Dermis microvascular lymphatic vessel endothelial cell (primary cell): ENCODE measurements at places on chromosomes 3 and 15. TPM values are rescaled to one million over a fixed set of nuclear protein-coding genes. Genes with fewer than 3 reads are reported as not detected.
A peak's percentile ranks its signal among the peaks of the same experiment; 100 is the strongest.

DNA sequence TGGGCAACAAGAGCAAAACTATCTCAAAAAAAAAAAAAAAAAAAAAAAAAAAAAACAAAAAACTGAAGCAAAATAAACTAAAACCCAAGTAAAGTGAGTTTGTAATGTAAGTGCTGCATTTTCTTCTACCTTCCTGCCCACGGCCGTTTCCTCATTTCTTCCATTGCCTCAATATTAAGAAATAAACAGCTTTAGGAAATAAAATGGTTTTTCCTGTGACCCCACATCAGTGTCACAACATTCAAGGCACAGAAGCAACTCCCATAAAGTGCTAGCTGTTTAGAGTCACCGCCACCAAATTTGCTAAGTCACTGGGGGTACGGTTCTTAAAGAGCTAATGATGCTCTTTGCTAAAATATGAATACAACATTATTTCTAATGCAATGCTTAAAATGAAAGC is 3.3 kb downstream of the PKM start:
- DNase-seq = no peak

- no peak for DNase-seq
Measured at GRCh38 chr3:126954141-126954842, 28.6 kb upstream of the PLXNA1 start.

The SLC12A8 gene
- 0.13 and 0.38 TPM in 2 replicates for total RNA-seq

The CCDC80 gene
- total RNA-seq = 9.7 and 13.0 TPM in 2 replicates

GRCh38 chr15:30990446-30991254 is 778 bp downstream of the MTMR10 start:
- DNase-seq = no peak

DNA sequence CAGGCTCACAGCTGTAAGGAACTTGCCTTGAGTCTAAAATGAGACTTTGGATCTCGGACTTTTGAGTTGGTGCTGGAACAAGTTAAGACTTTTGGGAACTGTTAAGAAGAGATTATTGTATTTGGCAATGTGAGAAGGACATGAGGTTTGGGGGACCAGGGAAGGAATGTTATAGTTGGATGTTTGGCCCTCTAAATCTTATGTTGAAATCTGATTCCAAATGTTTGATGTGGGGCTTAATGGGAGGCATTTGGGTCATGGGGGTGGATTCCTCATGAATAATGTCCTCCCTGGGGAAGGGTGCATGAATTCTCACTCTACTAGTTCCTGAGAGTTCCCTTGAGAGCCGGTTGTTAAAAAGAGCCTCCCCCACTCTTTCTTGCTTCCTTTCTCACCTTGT is 18.5 kb upstream of the CHCHD6 start:
- DNase-seq = no peak

The MUC4 gene
- total RNA-seq = not detected in 2 replicates

The IGF1R gene
- 13.5 and 31.4 TPM in 2 replicates for total RNA-seq

The SSUH2 gene
- total RNA-seq = 0.51 TPM in 1 of 2 replicates, not detected in the other

The OR5K2 gene
- not detected in 2 replicates for total RNA-seq

- DNase-seq = no peak
Measured at GRCh38 chr15:98853617-98854420, 153.8 kb downstream of the PGPEP1L start.

GRCh38 chr3:59514865-59515482 is 465.1 kb upstream of the CFAP20DC start:
- no peak for DNase-seq

DNA sequence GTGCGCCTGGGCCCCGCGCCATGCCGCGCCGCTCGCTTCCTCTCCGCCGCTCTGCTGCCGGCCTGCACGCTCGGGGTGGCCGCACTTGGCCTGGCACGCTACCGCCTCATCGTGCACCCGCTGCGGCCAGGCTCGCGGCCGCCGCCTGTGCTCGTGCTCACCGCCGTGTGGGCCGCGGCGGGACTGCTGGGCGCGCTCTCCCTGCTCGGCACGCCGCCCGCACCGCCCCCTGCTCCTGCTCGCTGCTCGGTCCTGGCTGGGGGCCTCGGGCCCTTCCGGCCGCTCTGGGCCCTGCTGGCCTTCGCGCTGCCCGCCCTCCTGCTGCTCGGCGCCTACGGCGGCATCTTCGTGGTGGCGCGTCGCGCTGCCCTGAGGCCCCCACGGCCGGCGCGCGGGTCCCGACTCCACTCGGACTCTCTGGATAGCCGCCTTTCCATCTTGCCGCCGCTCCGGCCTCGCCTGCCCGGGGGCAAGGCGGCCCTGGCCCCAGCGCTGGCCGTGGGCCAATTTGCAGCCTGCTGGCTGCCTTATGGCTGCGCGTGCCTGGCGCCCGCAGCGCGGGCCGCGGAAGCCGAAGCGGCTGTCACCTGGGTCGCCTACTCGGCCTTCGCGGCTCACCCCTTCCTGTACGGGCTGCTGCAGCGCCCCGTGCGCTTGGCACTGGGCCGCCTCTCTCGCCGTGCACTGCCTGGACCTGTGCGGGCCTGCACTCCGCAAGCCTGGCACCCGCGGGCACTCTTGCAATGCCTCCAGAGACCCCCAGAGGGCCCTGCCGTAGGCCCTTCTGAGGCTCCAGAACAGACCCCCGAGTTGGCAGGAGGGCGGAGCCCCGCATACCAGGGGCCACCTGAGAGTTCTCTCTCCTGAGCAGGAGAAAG is 951 bp downstream of the GPR62 start:
- peak; percentile 73 for DNase-seq

The INSYN1 gene
- total RNA-seq = 0.13 and 0.51 TPM in 2 replicates

GRCh38 chr3:174951034-174951433 is 91.9 kb downstream of the NAALADL2 start:
- DNase-seq = peak; percentile 81

DNA sequence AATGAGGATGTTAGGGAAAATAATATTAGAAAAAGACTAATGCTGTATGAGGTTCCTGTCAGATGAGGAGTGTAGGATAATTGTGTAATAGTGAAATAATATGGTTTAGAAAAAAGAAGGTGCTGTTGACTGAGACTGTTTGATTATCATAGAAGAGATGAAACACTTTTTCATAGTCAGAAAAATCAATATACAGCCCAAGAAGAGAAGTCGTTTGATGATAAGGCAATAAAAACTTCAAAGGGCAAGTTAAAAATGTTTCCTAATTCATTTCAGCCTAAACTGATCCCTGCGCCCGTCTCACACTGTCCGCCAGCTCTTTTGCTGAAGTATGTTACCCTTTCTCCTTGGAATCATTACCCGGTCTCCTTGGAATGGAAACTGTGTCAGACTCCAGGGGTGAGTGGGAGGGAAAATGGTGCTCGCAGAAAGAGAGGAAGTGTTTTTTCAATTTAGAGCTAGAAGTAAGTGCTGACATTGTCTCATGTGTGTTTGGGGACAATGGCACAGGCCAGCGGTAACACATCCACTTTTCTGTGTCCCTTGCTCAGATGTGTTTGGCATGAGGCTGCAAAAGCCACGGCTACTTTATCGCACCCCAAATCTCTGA is 23.6 kb downstream of the DUT start:
- no peak for DNase-seq
